Left lung (tissue), 14 donors: ENCODE measurements at places on chromosomes 2 and 18. TPM values are rescaled to one million over a fixed set of nuclear protein-coding genes. Genes with fewer than 3 reads are reported as not detected.

Gene NPHP1
- 5.6 TPM for total RNA-seq

Gene SPR
- total RNA-seq, result 41.9 TPM

Gene C2orf15
- 3.4 TPM for total RNA-seq

Gene GPR45
- total RNA-seq, result not detected

Gene GTF2A1L
- total RNA-seq, result 0.34 TPM

Gene RIT2
- total RNA-seq, result not detected

Gene ARHGAP15
- 16.8 TPM for total RNA-seq

Gene POTEE
- 0.09 TPM for total RNA-seq

Gene CROCC2
- total RNA-seq, result 0.32 TPM

Gene OSR1
- 20.5 TPM for total RNA-seq

DNA sequence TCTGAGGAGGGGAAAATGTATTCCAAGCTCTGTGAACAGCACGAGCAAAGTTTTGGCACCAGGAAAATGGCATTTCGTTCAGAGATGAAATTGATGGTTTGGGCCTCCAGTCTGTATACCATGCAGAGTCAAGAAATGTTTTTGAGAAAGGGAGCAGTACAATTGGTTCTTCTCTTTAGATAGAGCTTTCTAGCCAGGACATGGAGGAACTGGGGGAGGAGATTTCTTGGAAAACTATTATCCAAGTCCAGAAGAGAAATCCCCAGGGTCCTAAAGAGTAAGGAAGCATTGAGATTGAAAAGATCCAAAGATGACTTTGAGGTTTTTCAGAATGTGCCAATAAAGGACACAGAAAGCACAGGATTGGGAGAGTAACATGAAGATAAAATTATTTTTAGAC lies 432.4 kb downstream of the TNS1 start:
- no peaks in the 10 kb centered on the region for H3K27me3 ChIP-seq
- H3K4me1 ChIP-seq, result no peaks in the 10 kb centered on the region
- DNase-seq, result no peak
- H3K36me3 ChIP-seq, result no peaks in the 10 kb centered on the region

- H3K36me3 ChIP-seq, result no peaks in the 10 kb centered on the region
- no peak for DNase-seq
- no peaks in the 10 kb centered on the region for H3K27me3 ChIP-seq
- no peaks in the 10 kb centered on the region for H3K4me1 ChIP-seq
Observed at GRCh38 chr18:13710414-13710831, 15.9 kb downstream of the FAM210A start.

- no peaks in the 10 kb centered on the region for H3K36me3 ChIP-seq
- no peak overlapping the region for H3K27ac ChIP-seq
- DNase-seq, result no peak
- peaks cover 13% of the 10 kb centered on the region for H3K4me1 ChIP-seq
- H3K27me3 ChIP-seq, result no peaks in the 10 kb centered on the region
Observed at GRCh38 chr2:144404586-144405314, 115.2 kb downstream of the ZEB2 start.

GRCh38 chr2:66430505-66431273 lies 4.2 kb upstream of the MEIS1 start:
- no peak overlapping the region for H3K27ac ChIP-seq
- H3K4me3 ChIP-seq, result no peak overlapping the region
- no peak for DNase-seq
- H3K27me3 ChIP-seq, result peaks cover 100% of the 10 kb centered on the region
- peaks cover 27% of the 10 kb centered on the region for H3K4me1 ChIP-seq

- H3K27me3 ChIP-seq, result no peaks in the 10 kb centered on the region
- no peaks in the 10 kb centered on the region for H3K4me1 ChIP-seq
- H3K27ac ChIP-seq, result no peak overlapping the region
- no peaks in the 10 kb centered on the region for H3K36me3 ChIP-seq
Observed at GRCh38 chr2:52456561-52457377, 1310.8 kb upstream of the CHAC2 start.

DNA sequence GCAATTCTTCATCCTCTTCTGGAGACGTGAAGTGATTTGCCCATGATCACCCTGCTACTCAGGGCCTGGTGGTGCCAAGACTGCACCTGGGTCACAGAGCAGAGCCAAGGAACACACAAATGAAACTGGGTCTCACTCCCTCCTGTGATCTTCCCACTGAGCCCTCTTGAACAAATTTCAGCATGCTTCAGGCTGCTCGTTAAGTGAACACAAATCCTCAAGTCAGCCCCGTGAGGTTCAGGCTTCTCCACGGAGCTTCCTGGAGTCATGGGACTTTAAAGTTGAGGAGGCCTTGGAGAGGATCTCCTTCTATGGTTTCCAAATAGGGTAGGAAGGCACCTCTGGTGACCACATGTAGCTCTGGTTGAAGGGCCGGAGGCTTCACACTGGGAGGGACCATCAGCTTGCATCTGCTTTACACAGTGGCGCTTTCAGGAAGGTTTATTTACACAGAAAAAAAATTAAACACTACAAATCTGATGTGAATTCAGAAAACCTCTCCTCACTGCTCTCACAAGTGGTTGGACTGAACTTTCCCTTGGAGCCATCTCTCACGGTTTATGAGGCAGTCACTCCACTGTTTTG lies 255.4 kb downstream of the LOXHD1 start:
- H3K36me3 ChIP-seq, result no peaks in the 10 kb centered on the region
- no peaks in the 10 kb centered on the region for H3K4me1 ChIP-seq
- no peak for DNase-seq
- no peaks in the 10 kb centered on the region for H3K27me3 ChIP-seq
- H3K4me3 ChIP-seq, result no peak overlapping the region
- H3K27ac ChIP-seq, result no peak overlapping the region

DNA sequence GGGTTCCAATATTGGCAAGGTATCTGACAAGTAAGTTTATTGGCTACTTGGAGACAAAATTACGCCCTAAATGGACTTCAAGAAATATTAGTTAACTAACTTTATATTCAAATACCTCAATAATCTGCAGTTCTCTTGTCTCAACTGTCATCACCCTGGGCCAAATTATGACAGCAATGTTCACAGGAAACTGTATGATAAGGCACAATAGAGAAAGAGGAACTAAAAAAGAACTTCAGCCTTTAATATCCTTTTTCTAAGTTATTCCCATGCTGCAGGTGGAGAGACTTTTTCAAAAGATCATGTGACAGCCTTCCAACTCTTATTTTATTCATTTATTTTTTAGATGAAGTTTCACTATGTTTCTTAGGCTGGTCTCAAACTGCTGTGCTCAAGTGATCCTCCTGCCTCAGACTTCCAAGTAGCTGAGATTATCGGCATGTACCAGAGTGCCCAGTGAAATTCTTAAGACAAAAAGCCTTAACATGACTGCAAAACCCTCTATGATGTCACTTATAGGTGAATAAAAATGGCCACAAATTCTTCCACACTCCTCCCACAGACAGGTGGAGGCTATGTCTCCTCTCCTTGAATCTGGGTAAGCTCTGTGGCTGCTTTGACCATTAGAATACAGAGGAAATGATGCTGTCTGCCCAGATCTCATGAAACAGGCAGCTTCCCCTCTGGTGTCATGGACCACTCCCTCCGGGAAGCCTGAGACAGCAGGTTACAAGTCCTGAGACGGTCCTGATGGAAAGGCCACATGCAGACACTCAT lies 211.0 kb downstream of the TGIF1 start:
- H3K36me3 ChIP-seq, result no peaks in the 10 kb centered on the region
- H3K4me3 ChIP-seq, result no peak overlapping the region
- no peak for DNase-seq

- H3K36me3 ChIP-seq, result no peaks in the 10 kb centered on the region
- no peak for DNase-seq
- H3K4me1 ChIP-seq, result no peaks in the 10 kb centered on the region
- H3K27me3 ChIP-seq, result no peaks in the 10 kb centered on the region
Observed at GRCh38 chr2:150675807-150676206, 188.3 kb upstream of the RND3 start.

DNA sequence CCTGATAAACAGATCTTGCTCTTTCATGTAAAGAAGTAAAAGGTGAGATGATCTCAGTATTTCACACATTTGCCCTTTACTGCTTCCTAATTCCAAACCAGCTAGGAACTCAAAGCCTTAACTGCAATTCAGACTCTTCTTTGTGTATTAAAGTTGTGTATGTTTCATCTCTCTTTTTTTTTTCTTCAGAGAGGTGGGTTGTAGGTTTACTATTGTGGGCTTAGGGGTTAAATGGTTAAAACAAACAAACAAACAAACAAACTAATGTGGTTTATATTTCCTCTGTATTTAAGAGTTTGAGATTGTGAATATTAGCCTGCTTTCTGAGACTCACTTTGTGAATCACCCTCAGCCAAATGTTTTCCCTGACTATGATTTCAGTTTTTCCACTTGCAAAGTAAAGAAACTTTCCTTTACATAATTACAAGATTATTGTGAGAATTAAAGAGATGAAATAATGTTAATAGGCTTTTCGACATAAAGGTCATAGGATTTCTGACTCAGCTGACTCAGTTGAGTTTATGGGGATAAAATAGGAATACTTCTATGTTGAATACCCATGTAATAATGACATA lies 2.8 kb downstream of the GULP1 start:
- H3K27me3 ChIP-seq, result no peaks in the 10 kb centered on the region
- peak overlapping the region; percentile 56 for H3K4me3 ChIP-seq
- no peaks in the 10 kb centered on the region for H3K4me1 ChIP-seq
- DNase-seq, result no peak

DNA sequence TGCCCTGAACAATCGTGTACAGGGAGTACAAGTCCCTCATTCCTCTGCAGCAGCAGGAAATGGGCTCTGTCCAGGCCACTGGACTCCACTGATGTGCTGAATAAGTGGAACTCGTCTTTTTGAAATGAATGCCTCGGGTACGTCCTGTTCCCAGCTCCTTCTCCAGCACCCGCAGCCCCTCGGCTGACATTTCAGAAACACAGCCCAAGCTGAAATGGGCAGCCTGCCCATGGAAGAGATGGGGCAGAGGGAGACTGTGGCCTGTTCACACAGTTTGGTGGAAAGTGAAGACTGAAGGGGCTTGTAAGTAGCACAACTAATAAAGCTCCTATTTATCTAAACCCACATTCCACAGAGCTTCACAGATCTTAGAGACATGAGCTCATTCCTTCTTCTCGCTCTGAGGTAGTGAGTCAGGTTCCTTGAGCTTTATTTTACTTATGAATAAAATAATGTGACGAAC lies 498.6 kb downstream of the TXNL1 start:
- H3K4me3 ChIP-seq, result no peak overlapping the region
- H3K27ac ChIP-seq, result peak overlapping the region; percentile 17
- H3K36me3 ChIP-seq, result no peaks in the 10 kb centered on the region
- DNase-seq, result no peak
- H3K4me1 ChIP-seq, result no peaks in the 10 kb centered on the region

DNA sequence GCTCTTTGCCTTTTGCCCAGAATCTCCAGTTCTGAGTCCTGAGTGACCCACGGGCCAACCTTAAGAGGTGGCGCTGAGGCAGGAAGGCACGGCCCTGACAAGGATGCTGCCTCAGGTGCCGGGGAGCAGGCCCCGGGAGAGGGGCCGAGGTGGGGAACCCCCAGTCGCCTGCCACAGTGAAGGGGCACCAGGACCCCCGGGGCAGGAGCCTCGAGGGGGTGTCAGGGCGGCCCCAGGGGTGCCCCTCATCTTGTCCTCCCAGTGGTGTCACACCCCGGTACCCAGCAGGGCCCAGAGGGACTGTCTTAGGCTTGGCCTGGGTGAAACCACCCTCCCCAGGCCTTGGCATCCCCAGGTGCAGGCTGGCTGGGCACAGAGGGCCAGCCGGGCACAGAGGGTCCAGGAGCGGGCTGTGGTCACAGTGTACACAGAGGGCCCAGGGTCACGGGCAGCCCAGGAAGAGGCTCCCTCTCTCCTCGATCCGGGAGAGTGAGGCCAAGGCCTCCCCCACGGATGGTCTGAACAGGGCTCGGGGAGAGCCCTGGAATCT lies 1.0 kb downstream of the PDCD1 start:
- H3K4me1 ChIP-seq, result peaks cover 19% of the 10 kb centered on the region
- no peaks in the 10 kb centered on the region for H3K27me3 ChIP-seq
- H3K36me3 ChIP-seq, result no peaks in the 10 kb centered on the region
- DNase-seq, result peak; percentile 59
- peak overlapping the region; percentile 28 for H3K4me3 ChIP-seq

DNA sequence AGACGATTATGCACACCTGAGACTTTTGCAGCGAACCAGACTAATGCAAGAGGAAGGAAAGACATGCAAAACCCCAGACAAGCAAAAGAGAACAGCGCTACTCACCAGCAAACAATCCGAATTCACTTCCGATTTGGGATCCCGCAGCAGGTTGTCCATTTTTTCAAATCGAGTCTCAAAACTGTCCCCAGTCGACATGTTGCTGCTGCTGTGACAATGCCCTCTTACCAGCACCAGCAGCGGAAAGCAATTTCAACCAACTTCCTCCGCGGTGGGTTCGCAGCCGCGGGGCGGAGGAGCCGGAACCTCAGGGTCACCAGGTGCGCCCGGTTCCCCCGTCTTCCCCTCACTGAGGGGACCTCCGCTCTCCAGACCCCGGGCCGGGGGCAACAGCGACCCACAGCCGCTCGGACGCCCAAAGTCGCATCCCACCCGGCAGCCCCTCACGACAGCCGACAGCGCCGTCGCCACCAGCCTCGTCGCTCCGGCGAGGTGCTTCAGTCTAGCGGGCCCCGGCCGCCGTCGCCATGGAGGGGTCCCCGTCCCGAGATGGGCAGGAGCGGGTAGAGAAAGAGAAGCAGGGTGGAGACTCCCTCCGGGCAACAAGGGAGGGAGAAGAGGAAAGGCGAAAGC lies 784 bp downstream of the ROCK1 start:
- DNase-seq, result peak; percentile 92
- peak overlapping the region; percentile 98 for H3K4me3 ChIP-seq
- no peaks in the 10 kb centered on the region for H3K36me3 ChIP-seq
- H3K4me1 ChIP-seq, result peaks cover 50% of the 10 kb centered on the region

DNA sequence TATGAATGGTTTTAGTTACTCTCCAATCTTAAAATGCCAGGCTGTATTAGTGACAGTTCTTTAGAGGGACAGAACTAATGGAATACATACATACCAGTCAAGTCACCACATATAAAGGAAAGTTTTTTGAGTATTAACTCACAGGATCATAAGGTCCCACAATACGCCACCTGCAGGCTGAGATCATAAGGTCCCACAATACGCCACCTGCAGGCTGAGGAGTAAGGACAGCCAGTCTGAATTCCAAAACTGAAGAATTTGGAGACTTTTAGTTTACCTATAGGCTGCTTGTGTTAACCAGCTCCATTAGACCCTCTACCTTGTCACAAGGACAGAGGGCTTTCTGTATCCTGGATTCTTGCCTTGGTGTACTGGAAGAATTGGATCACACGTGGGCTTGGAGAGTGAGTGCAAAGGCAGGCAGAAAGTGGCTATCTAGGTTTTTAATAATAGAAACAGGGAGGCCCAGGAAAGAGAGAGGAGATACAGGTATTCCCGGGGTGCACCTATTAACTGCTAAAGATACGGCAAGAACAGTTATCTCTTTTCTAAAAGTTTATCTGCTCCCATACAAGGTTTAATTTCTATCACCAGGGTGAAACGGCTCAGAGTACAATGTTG lies 234.9 kb upstream of the CYRIA start:
- no peaks in the 10 kb centered on the region for H3K4me1 ChIP-seq
- no peak overlapping the region for H3K27ac ChIP-seq
- no peaks in the 10 kb centered on the region for H3K27me3 ChIP-seq
- no peak overlapping the region for H3K4me3 ChIP-seq

DNA sequence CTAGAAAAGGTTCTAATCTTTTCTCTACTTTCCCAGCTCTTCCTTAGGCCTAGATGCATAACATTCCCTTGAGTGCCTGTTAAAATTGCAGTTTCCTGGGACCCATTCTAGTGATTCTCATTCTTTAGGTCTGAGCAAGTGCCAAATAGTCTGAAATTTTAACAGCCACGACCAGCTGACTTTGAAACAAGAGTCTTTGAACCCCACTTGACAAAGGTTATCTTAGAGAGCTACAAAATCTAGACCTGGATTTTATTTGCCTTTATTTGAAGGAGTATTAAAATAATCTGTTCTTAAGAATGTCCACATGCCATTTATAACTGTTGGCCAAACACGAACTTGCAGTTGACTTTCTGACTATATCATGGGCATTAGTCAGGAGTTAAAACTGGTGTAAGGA lies 110.2 kb upstream of the LHCGR start:
- no peak for DNase-seq
- no peak overlapping the region for H3K27ac ChIP-seq
- no peaks in the 10 kb centered on the region for H3K27me3 ChIP-seq
- H3K4me3 ChIP-seq, result no peak overlapping the region
